ENCODE measurements at places on chromosomes 7 and 10.

- DNase-seq: no peak
These were observed 166.7 kb downstream of the POU6F2 start for GRCh38 chr7:39144420-39144819.

DNA sequence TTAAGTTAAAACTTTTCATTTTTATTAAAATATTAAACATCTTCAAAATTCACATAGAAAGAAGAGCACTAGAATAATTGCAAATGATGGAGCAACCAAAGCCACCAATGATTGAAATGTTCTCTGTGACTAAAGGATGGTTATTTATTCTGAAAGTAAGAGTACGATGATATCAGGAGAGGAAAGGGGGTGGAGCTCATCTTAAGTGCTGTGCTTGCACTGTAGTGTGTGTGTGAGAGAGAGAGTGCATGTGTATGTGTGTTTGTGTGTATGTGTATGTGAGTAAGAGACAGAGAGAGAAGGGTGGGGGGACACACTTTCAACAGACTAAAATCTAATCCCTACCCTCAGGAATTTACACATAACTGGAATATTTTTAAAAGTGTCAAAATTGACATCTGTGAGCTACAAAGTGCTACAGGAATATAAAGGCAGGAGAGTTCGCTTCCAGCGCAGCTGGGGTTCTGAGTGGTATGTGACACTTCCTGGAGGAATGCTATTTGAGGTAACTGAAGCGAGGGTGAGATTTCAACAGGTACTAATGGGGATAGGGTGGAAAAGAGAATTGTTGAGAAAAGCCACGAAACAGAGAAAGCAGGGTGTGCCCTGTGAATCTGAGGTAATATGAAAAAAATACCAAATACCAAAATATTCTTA is 57.2 kb upstream of the SMNDC1 start:
- no peak for DNase-seq

DNA sequence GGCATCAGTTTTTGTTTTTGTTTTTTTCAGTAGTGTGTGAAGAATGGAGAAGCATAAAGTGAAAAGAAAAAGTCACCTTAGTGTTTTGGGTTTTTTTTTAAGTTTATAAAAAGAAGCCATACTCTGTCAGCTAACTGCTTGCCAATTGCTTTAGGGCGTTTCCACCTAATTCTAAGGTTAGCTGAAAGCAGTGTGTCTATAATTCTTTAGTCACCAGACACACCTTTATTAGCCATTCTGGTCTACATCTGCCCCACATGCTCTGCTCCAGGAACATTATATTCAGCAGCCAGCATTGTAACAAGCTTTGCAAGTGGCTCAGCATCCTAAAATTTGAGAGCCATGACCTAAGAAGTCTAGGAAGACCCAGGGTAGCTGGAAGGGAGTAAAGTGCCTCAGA is 14.1 kb upstream of the SLC16A12 start:
- DNase-seq: no peak

GRCh38 chr7:3065724-3066143 is 22.1 kb upstream of the CARD11 start:
- peak; percentile 58 for DNase-seq

- DNase-seq: no peak
These were observed 84.5 kb upstream of the ETV1 start for GRCh38 chr7:14073988-14074387.

GRCh38 chr10:73281097-73281496 is 28.7 kb upstream of the MRPS16 start:
- no peak for DNase-seq

GRCh38 chr10:6101181-6101580 is 12.3 kb downstream of the RBM17 start:
- DNase-seq: no peak

GRCh38 chr7:116978006-116978405 is 24.7 kb downstream of the ST7 start:
- DNase-seq: no peak

DNA sequence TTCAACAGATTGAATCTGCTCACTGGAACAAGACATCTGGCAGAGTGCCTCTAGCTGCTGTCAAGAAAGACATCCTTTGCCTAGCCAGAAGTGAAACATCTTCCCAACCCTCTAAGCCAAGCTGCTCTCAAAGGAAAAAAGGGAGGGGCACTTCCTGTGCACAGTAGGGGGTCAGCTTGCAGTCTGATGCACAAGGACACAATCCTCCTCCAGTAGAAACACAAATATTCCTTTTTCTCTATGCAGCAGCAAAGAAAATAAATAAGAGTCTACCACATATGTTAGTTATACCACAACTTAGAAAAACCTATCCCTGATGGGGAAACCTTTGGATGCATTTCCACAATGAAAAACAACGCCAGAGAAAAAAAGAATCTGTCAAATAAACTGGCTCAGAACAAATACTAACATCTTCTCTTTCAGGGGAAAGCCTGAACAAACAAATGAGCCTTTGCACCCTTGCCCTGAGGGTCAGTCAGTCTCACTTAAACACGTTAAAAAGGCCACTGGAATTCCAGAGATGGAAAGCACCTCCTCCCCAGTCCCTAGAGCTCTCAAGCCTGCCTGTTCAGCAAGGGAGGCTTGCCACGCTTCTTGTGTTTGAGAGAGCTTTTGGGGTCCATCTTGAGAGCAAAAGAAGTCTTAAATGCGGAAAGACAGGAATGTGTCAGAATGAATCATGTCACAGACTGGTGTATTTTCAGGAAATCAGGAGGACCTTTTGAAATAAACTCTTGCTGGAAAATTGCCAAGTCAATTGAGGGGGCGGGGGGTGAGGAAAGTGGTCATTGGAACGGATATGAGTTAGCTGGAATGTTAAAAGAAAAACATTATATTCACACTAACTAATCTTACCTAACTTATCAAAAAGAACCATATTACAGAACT is 7.5 kb downstream of the LAMB1 start:
- DNase-seq: no peak

- DNase-seq: peak; percentile 76
These were observed 12.1 kb downstream of the TFR2 start for GRCh38 chr7:100629117-100629716.

DNA sequence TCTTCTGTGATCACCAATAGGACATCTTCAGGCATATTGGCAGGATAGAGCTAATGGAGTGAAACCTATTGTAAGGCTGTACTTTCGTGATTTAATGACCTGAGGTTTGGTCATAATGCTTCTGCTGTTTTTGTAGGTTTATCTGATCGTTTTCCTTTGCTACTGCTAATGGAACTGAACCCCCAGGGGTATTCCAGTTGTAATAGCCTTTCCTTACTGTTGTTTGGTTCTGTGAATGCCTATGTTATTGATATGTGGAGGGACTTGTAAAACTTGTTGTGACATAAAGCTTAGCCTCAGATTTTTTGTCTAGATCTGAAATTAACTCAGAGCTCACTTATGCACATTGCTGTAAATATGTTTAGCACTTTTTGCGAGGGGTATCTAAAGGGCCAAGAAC is 10.9 kb upstream of the VWA2 start:
- DNase-seq: no peak

GRCh38 chr7:83119494-83119893 is 43.2 kb downstream of the PCLO start:
- no peak for DNase-seq

DNA sequence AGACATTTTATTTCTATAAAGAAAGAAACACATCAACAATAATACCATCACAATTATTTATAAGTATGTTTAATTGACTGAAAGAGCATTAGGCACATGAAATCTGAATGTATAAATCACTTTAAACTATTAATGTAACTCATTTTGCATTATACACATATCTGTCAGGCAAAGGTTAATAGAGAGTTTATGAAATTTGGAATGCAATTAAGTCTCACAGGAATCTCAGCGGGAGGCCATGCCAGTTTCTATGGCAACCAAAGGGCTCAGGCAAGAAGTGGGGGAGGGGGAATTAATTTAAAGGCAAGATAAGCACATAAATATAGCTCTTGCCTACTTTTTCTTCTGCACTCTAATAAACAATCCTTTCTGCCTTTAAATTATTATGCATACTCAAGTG is 152.6 kb downstream of the SLC16A9 start:
- DNase-seq: no peak

- DNase-seq: peak; percentile 74
These were observed 694 bp downstream of the COL1A2 start for GRCh38 chr7:94395141-94396036.

GRCh38 chr10:59906417-59907202 is at the start of gene CCDC6:
Gene CCDC6, minus strand, starts transcription at chr10:59906556. Its CDS starts 132 bp downstream, at chr10:59906424.
- DNase-seq: peak; percentile 98

DNA sequence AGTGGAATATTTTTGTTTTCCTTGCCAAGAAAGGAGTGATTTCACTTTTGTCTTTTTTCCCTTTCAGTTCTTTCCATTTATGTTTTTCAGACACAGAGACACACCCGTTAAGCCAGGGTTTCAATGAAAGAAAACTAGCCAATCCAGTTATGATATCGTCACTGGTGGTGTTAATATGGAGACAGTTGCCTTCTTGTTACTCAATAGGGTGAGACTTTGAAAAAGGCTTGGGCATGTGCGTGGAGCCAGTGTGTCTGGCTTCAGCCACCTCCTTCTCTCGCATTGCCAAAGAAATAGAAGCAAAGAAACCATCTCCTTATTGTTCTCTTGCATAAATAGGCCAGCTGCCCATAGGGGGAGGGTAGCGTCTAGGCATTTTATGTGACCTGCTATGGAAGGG is 84.1 kb upstream of the DLX6 start:
- no peak for DNase-seq

DNA sequence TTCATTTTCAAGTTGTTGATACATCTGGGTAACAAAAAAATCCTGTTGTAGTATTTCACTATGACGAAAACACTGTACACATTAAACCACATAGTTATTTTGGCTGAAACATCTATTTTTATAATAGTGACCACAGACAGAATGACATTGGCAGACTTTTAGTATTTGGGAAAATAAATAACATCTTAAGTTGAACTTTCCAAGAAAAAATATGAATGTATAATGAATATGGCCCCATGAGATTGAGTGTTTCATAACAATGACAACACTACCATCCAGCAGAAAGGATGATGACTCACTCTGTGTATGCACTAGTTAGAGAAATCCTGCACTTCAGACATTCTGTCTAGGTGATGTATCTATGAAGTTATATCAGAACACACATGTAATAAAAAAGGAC is 118.1 kb downstream of the SEMA3D start:
- DNase-seq: no peak

DNA sequence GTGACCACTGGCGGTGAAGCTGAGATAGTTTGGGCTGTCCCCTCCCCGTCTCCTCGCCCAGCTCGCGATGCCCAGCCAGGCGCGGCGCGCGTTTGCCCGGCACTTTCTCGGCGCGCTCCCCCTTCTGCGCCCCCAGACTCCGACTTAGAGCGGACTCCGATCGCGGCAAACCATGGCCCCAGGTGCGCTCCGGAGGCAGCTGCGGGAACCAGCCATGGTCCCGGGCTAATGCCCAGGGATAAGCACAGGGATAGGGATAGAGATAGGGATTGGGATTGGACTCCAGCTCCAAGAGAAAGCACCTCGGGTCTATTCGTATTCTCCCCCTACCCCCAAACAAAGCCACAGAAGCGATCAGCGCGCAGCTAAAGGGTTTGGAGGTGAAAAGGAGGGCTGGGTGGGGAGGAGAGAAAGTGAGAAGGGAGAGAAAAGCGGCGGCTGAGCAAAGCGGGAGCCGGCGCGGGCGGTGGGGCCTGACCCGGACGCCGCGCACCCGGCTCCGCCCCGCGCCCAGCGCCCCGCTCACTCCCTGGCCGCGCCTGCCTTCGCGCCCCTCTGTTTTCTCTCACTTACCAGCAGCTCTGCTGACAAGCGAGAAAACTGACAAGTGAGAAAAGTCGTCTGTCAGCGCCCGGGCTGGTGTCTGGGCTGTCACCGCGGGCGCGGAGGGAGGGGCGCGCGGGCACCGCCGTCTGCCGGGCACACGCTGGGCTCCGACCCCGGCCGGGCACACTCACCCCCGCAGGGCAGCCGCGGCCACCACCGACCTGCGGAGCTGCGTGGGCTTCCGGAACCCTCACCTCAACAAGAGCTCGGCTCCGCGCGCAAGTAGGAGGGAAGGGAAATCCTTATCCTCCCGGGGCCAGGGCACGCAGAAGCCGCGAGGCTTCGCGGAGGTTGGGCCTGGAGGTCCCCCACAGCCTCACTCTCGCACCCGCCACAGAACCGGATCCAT is at the start of gene PDE1C:
Gene PDE1C, minus strand, starts transcription at position 2 of the 955 bp plus-strand sequence.
- DNase-seq: no peak
